ENCODE measurements at places on chromosomes 1 and 21.

DNA sequence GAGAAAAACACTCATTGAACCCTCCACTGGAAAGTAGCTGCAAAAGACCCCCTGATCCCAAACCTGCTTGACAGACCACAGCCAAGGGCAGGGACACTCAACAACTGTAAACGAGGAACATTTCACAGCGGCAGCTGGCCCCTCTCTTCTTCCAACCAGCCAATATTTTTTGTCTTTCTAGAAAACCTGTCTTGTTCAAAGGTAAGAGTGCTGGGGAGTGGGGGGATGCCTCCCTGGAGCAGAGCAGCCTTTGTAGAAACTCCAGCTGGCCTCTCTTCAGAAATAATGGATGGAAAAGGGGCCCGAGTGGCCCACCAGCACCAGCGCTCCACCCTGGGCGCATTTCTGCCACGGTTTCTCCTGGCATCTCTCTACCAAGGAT lies 384.0 kb downstream of the RRAGC start:
- no peak for DNase-seq

- DNase-seq, result no peak
These were observed 78.2 kb upstream of the IFFO2 start for GRCh38 chr1:19034721-19035120.

DNA sequence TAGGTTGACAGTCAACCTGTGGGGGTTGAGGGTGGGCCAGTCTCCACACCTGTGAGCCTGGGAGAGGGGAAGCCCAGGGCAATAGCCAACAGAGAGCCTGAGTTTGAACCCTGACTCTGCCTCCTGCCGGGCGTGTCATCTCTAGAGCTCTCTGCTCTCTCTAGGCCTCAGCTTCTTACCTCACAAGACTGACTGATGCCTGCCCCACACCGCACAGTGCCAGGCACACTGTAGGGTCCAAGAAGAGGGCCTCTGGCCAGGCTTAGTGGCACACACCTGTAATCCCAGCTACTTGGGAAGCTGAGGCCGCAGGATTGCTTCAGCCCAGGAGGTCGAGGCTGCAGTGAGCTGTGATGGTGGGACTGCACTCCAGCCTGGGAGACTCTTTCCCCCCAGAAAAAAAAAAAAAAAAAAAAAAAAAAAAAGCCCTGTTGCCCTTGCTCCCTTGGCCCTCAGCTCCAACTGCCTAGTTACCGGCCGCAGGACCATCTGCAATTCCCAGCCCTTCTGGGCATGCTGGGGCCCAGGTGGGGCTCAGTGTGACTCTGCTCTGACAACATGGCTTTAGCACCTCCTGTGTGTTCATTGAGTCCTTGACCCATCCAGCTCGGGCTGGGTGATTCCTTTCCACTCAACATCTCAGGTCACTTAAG lies 25.1 kb downstream of the GRHL3 start:
- DNase-seq, result no peak

DNA sequence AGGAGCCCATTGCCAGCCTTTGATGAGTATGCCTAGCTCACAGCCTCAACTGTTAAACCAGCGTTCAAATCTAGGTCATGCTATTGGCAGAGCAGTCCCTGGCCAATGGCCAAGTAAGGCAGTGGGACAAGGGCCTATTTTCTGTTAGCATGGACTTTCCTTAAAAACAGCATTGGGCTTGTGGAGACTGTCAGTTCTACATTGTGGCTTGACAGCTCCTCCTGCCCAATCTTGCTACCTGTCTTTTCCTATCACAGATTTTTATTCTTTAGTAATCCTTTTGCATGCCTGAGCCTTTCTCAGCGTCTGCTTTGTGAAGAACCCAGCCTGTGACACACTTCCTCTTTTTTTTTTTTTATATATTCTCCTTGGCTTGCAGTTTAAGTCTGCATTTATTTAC lies 56.4 kb downstream of the DIP2A start:
- no peak for DNase-seq

- no peak for DNase-seq
These were observed 1.5 kb upstream of the PRDX6 start for GRCh38 chr1:173475564-173476196.

- peak; percentile 86 for DNase-seq
These were observed 65.6 kb upstream of the DAB1 start for GRCh38 chr1:57489358-57490036.

GRCh38 chr1:67052741-67053534 lies 1.0 kb downstream of the SLC35D1 start:
- DNase-seq, result no peak

Data from NCI-H1930 (cell line).